ENCODE measurements at places on chromosomes 3 and 15. TPM values are rescaled to one million over a fixed set of nuclear protein-coding genes. Genes with fewer than 3 reads are reported as not detected.

RYR3 gene
- polyA plus RNA-seq: 48.3 TPM

PSMA4 gene
- 116 TPM for polyA plus RNA-seq

- no peak for DNase-seq
Measured at GRCh38 chr3:39541917-39542329, 74.4 kb downstream of the MOBP start.

DNA sequence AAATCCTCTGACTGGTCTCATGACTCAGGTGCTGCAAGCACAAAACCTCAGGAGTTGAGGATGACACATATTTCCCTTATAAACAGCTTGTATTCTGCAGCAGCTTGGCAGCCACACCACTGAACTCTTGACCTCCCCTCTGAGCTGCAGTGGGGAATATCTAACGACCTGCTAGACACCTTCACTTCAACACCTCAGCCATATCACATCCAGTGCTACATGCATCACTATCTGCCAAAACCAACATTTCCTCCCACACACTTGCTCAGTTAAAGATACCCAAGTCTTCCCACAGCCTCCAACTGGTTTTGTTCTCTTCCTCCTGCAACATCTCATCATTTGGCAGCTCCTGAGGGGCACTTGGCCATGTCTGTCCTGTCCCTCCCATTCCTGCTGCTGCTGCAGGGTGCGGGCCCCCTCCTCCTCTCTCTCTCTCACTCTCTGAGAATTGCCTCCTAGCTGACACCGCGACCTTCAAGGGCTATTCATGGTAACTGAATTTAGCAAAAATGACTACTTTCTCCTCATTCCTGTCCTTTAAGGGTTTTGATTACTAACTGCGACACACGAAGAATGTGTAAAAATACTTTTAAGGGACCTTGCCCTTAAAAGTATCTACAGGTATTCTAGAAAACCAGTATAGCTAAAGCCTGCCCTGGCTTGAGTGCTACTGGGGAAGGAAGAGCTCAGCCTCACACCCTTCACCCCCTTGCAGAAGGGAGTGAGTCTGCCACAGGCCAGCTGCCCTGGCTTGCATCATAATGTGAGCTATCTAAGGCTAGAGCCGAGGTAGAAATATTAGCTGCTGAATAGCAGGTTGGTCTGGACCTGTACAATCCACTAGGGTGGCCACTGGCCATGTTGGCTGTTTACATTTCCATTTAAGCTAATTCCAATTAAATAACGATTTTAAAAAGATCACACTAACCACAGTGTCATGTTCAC is 5.0 kb upstream of the CCR9 start:
- no peak for DNase-seq

GRCh38 chr3:39962581-39962980 is 153.2 kb downstream of the MYRIP start:
- DNase-seq: peak; percentile 74

ISG20 gene
- polyA plus RNA-seq: 0.88 TPM

DNA sequence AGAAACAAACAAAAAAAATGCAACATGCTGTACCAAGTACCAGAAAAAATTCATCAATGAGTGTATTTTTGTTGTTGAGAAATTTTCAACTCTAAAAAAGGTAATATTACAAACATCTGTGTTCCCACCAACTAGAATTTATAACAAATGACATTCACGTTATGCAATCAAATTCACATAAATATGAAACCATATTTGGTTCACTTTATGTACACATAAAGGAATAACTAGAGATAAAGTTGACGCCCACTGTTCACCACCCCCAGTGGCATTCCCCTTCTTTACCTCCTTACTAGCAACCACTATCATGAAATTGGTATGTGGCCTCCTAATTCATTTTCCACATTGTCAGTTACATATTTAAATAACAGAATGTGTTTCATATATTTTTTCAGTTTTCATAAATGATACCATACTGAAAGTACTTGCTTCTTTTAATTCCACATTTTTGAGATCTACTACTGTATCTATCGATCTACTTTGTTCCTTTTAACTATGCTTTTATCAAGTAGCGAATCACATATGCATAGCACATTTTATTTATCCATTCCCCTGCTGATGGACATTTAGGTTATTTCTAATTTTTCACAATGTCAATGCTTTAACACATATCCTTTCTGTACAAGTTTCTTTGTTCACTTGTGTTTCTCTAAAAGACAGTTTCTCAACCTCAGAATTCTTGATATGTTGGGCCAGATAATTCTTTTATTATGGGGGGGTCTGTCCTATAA is 34.5 kb downstream of the TBC1D5 start:
- peak; percentile 7 for DNase-seq

Data from hindlimb muscle (tissue), 1 donor.